ENCODE measurements at places on chromosomes 11 and 22.

DNA sequence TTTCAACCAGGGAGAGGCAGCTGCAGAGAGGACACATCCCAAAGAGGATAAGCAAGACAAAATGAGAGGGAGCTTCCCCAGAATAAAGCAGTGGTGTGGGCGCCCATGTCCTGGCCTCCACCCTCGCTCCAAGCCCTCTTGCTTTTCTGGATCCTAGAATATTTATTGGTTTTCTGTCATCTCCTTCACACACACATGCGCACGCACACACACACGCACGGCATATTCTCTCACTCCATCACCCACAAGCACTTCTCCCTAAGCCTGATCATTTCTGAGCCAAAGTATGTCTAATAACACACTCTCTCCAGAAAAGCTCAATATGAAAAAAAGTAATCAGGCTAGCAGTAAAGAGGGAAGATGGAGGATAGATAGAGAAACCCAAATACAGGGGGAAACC, 7.6 kb downstream of the IGSF9B start:
- DNase-seq: no peak

DNA sequence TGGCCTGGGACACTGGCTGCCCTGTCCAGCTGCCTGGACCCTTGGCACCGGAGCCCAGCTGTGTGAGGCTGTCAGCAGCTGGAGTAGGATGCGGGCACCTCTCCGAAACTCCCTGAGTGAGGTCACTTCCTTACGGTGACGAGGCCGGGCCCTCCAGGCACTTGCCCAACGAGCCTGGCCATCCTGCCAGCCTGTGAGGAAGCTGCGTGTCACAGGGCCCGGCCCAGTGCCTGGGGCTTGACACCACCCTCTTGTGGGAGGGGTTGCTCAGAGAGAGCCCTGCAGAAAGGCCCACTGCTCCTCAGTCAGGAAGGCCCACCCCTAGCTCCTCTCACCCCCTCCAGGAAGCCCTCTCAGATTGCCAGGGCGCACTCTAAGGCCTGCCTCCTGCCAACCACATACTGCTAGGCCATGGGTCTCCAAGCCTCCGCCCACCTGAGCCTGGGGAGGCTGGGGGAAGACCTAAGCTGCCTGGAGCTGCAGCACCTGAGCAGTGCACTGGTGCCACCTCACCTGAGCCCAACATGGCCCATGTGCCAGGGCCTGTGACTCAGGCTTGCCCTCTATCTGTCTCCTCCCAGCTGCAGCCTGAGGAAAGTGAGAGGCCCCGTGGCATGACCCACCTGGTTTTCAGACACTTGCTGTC, 4.3 kb upstream of the PHLDA2 start:
- DNase-seq: no peak

DNA sequence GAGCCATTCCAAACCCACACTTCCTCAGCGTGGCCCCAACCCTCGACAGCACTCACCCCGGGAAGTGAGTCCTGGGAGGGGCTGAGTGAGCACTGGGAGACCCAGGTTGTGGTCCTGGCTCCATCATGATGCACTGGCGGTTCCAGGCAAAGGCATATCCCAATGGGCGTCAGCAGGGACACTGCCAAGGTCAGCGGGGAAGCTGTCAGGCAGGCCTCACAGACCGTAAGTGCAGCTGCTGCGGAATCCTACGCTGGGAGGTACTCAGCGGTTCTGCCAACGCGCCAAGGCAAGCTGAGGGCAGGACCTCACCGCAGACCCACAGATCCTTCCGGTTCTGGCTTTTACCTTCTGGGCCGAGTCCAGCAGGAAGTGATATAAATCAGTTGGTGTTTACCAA, 1.4 kb upstream of the GAL3ST1 start:
- DNase-seq: no peak

- no peak for DNase-seq
Observed at GRCh38 chr11:125358254-125358840, 137.7 kb downstream of the FEZ1 start.

DNA sequence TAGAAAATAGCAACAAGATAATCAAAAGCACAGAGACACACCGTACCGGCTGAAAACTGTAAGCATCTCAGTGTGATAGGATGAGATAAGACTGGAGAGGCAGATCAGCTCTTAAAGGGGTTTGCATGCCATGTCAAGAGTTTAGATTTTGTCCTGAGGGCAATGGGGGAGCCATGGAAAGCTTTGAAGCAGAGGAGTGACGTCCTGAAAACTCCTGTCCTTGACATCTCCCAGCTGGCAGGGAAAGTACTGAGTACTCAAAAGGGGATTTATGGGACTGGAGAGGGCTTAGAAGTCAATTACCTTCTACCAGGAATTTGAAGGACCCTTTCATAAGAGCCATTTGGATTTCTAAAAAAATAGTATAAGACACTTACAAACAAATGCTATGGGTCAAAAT, 420.5 kb upstream of the NARS2 start:
- DNase-seq: no peak

DNA sequence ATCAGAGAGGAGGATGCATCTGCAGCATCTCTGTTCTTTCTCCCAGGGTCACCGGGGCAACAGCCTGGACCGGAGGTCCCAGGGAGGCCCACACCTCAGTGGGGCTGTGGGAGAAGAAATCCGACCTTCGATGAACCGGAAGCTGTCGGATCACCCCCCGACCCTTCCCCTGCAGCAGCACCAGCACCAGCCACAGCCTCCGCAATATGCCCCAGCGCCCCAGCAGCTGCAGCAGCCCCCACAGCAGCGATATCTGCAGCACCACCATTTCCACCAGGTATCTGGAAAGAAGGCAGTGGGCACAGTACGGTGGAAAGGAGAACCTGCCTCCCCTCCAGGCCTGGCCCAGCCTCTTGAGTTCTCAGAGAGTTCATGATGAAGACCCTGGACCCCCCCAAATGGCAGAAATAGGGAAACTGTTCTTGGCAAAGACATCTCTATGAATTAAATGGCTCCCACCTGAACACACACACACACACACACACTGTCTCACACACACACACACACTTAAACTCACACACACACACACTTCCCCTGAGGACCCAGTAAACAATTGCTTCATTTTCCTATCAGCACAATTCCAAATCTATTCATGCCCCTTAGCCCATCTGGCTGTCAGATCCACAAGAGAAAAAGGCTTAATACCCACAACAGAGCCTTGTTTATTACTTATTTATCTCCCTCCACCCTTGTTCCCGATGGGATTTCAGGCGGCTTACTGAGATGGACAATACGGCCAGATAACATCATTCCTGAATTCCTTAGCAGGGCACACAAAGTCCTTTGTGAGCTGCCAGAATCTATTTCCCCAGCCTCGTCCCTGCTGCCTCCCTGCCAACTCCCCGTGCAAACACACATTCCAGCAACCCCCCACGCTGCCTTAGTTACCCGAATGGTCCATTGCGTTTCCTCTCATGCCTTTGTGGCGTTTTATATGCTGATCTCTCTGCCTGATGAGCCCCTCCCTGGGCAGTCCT, 8.1 kb downstream of the TMA7B start:
- DNase-seq: no peak

DNA sequence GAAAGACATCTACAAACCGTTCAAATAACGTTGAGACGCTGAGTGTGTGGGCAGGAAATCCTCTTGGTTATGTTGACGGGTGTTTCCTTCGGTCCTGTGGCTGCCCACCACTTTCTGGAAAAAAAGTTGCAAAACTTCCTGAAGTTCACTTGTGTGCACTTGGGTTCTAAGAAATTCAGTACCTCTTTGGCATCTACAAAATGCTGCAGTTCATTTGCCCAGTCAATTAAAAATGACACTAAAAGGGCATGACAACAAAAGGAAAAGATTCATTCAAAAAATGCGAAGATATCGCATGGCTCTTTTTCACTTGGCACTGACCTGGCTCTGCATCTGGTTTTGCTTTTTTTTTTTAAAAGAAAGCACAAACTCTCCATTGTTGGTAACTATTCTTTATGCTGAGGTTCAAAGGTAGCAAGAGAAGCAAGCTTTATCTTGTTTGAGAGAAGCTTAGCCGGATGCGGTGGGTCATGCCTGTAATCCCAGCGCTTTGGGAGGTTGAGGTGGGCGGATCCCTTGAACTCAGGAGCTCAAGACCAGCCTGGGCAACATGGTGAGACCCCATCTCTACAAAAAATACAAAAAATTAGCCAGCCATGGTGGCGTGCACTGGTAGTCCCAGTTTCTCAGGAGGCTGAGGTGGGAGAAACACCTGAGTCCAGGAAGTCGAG, 10.6 kb upstream of the XBP1 start:
- no peak for DNase-seq

DNA sequence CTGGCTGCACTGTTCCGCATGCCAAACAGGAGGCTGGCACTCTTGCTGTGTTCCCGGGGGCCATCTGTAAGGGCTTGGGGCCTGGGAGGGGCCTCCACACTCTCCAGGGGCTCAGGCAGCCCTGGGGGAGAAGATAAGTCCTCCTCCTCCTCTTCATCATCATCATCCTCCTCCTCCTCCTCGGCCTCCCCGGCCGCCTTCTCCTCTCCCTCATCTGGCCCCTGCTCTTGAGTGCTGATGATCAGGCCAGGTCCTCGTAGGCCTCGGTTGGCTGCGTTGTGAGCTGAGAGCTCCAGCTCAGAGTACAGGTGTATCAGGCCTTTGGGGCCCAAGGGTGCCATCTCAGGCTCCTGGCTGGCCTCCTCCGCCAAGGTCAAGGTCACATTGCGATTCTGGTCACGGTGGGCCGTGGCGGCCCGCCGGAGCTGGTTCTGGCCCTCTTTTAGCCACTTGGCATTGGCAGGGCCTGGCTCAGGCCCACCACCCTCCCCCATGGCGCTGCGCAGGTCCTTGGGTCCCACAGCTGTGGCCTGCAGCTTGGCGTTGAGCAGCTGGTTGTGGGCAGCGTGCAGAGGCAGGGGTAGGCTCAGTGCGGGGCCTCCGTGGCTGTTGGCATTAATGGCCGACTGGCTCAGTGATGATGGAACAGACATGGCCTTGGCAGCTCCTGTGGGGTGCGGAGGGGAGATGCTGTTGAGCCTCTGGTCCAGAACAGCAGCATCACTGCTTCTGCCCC, 8.0 kb downstream of the APBB1 start:
- DNase-seq: no peak

DNA sequence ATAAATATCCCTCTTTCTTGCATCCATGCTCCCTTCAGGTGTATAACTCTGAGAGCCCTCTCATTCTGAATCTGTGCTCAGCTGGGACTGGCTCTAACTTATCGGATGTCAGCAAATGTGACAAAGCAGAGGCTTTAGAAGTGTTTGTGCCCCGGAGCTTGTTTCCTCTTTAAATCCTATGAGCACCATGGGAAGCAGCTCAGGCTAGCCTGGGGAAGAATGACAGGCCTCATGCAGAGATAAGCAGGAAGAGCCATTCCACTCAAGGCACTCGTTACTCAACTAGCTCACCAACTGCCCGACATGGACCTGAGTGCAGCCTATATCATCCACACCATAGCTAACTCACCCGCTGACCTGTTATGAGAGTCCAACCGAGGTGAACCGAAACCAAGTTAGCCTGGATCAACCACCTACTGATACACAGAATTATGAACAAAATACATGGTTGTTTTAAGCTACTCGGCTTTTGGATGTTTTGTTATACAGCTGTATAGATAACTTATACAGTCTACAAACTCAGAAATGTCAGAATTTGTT, 990.7 kb downstream of the NTM start:
- no peak for DNase-seq

DNA sequence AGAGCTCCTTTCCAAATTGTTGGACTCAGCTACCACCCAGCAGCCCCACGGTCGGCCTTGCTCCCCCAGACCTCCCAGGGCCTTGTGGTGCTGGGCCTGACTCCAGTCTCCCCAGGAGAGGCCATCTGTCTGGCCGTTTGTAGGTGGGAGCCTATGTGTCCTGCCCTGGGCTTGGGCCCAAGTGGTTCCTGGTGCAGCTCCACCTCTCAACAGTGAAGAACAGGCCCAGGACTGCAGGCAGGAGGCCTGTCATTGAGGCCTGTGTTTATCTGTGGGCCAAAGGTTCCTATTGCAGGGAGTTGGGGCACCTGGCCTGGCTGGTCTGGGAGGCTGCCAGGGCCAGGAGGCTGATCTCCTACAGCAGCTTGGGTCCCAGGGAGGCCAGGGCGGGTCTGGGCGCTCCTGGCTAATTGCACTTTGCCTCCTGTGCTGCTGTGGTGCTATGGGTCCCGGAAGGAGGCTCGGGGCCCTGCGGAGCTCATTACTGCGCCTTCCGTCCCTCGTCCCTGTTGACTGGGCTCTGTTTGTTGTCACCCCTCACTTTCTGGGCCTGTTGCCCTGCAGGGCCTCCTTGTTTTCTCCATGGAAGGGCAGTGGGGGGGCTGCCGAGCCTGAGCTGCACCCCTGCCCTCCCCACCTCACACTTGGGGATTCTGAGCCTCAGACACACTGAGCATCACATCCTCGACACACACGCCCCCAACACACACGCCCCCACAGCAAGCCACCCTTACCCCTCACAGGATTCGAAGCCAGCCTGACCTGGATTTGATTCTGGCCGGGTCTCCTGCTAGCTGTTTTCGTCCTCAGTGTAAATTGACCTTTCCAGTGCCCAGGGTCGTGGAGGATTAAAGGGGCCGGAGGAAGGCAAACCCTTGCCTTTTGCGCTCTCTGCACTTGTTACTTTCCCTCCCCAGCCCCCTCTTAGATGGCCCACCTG, 6.8 kb upstream of the OMP start:
- DNase-seq: no peak

DNA sequence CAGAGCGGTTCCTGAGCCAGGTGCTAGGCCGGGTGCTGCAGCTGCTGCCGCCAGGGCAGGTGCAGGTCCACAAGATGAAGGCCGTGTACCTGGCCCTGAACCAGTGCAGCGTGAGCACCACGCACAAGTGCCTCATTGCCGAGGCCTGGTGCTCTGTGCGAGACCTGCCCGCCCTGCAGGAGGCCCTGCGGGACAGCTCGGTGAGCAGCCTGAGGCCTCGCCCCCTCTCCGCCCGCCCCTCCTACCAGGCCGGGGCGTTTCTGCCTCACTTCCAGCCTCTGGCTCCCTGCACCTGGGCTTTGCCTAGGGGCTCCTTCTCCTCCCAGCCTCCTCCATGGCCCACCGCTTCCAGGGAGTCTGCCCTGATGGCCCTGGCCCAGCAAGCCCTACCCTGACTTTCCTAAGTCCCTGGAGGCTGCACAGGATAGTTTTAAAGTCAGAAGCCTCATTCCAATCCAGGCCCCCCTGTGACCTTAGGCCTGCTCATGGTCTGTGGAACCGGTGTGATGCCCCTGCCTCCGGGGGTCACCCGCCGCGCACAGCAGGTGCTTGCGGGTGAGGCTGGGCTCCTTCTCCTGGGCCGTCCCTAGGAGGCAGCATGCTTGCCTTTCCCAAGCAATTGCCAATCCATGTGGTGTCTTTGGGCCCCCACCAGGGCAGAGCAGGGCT, 5.5 kb downstream of the TCIRG1 start:
- DNase-seq: no peak

DNA sequence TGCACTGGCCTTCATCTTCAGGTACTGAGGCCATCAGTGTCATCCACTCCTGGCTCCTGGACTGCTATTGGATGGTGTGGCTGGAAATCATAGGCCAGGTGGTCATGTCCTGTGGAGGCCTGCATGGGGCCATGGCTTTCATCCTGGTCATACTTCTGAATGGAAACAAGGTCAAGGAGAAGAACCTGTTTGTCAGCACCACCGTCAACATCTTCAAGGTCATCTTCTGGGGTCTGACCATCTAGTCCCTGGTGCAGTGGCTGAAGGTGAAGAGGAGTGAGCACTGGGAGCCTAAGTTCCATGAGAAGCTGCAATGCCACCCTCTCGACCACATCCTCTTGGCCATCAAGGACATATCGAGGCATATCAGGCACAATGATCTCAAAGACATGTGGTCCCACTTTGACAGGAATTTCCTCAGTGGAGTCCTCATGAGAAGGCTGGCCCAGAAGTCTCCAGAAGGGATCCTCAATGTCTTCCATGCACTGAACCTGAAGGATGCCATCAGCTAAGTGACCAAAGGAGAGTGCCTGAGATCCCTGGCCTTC, 120.0 kb upstream of the SERPIND1 start:
- DNase-seq: no peak

- DNase-seq: no peak
Observed at GRCh38 chr11:67371911-67372320, 1.5 kb downstream of the CLCF1 start.

- peak; percentile 30 for DNase-seq
Observed at GRCh38 chr11:68142028-68142412, 20.8 kb upstream of the CHKA start.
